ENCODE measurements at places on chromosomes 5 and 9.

DNA sequence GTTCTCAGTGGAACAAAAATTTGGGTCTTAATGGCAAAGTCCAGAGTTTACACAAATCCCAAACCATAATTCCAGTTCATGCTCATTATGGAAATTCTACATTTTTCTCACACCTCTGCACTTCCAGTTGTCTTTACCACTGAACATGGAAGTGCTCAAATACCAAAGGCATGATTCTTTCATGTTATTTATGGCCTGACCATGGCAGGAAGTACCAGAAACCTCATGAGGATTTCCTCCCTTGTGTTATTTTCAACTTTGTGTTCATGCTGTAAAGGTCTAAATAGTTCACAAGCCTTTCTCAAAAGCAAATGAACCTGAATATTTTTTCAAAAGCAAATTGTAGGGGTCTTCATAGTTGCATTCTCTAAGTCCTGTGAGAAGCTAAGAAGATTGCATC, 82.0 kb upstream of the ITGA1 start:
- DNase-seq = no peak

- DNase-seq = no peak
Observed at GRCh38 chr9:7186175-7186574, 428.4 kb downstream of the KDM4C start.

- no peak for DNase-seq
Observed at GRCh38 chr5:141330299-141331080, at the start of gene PCDHGA1. TSS of gene PCDHGA1 (plus strand) at chr5:141330514.

- no peak for DNase-seq
Observed at GRCh38 chr5:151318850-151319732, 15.5 kb upstream of the SLC36A3 start.

DNA sequence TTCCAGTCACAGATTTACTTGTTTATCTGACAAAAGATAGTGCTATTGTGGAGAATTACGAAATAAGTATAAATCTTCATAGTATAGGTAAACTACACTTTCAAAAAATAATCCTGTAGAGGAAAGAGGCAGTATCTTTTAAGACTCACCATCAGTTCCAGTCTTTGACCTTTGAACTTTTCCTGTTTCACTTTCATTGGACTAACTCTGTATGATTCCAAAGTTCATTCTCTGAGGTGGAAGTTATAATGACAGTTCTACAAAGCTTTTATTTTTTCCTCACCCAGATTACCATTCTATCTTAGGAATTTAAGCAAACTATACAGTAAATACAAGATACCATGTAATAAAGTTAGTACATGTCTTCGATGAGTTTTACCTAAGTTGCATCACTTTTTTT, 901.3 kb upstream of the SEMA6A start:
- no peak for DNase-seq

DNA sequence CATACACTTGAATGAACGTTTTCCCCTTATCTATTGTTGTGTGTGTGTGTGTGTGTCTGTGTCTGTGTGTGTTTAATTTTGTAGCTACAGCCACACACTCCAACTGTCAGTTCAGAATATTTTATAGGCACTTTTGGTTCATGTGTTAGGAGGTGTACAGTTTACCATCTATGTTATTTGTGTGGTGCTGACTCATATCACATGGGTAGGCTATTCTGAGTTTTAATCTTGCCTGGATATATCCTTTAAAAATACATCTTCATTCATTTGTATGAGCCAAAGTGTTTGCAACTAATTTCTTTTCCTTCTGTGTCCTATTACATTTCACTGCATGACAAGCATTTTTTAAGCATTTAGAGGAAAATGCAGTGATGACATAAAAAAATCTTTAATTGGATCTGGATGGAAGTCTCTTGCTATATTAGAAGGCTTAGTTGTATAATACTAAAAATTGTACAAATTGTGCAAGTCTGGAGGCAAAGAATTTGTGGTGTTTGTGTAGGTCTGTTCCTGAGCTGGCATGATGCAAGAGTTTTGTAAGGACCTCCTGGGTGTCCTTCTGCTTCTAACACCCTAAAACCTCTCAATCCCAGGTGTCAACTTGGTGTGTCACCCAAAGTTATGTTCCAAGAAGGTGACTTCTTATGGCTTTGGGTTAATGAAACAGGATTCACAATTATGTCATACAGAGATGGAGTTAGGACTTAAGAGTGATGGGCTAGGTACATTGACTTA, 52.4 kb upstream of the HMHB1 start:
- DNase-seq = no peak

- DNase-seq = no peak
Observed at GRCh38 chr5:96023518-96023917, 61.9 kb upstream of the ELL2 start.

DNA sequence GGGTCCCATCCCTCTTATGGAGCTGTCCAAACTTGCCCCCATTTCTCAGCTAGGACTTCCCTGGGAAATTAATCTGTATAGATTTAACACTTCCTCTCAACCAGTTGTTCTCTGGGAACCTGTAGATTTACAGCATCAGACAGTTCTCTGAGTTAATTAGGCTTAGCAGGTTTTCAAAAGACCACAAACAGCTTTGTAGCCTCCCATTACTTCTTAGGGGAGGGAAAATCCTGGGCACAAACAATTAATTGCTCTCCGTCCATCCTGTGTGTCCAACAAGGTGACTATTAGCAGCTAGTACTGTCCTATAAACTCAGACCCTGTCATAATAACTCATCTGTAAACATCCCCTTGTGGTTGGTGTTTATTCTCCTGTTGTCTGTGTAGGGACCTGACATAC, 197.9 kb downstream of the GOLPH3 start:
- DNase-seq = no peak

DNA sequence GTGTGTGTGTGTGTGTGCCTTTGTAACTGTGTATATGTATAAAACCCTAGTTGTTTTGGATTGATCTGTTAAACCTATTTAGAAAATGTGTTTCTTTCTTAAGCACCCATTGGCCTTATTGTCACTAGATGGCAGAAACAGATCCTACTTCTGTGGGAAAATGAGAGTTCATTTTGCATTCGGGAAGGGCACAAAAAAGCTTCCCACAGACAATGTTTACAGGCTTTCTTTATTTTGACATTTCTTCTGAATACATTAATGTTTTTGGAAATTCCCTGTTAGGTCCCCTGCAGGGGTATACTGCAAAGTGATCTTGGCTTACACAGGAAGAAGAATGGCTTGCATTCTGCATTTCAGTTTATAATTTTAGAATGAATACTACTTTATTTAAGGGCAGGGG, 481.8 kb upstream of the ARRDC3 start:
- no peak for DNase-seq

GRCh38 chr5:43063721-43064171, 23.6 kb upstream of the ANXA2R start:
- no peak for DNase-seq

- DNase-seq = no peak
Observed at GRCh38 chr5:72599519-72600370, 92.5 kb upstream of the ZNF366 start.

DNA sequence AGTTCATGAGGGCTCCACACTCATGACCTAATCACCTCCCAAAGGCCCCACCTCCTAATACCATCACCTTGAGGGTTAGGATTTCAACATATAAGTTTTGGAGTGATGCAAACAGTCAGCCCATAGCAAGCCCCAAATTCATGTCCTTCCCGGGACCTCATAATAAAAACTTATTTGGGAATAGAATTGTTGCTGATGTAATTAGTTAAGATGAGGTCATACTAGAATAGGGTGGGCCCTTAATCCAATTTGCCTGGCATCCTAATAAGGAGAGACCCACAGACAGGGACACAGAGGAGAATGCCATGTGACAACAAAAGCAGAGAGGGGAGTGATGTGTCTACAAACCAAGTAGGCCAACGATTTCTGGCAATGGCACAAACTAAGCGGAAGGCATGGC, 347.1 kb downstream of the ARHGEF28 start:
- DNase-seq = no peak

DNA sequence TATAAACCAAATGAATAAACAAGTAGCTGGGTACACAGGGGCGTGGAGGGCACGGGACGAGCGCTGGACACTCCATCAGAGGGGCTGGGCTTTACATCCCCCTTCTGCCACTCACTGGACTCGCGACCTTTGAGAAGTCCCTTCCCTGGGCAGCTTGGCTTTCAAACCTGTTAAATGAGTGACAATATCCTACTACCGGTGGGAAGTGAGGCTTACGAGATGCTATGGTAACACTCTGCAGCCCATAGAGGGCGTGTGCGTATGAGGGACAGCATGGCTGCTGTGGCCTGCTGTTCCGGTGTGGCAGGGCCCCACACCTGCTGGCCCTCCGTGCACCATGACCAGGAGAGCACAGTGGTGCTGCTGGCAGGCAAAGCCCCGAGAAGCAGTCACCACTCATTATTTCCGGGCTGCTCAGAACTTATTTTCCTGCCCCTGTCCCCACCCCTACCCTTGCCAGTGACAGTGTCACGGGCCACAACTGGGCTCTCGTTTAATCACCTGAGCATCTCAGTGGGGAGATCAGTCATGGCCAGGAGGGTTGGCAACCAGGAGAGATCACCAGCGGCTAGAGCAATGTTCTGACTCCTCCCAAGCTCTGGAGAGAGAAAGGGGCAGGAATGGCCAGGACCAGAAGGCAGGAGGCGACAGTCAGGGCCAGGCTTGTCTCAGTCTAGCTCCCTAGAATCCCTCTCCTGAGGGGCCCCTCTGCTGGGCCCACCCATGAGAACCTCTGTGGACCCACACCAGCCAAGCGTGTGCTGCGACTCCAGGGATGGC, 10.5 kb downstream of the CLTB start:
- DNase-seq = no peak

GRCh38 chr5:88734983-88735382, 148.0 kb downstream of the MEF2C start:
- no peak for DNase-seq

GRCh38 chr9:89596937-89597555, 7.8 kb upstream of the GADD45G start:
- no peak for DNase-seq

- no peak for DNase-seq
Observed at GRCh38 chr5:119792161-119792799, 162.9 kb downstream of the FAM170A start.

DNA sequence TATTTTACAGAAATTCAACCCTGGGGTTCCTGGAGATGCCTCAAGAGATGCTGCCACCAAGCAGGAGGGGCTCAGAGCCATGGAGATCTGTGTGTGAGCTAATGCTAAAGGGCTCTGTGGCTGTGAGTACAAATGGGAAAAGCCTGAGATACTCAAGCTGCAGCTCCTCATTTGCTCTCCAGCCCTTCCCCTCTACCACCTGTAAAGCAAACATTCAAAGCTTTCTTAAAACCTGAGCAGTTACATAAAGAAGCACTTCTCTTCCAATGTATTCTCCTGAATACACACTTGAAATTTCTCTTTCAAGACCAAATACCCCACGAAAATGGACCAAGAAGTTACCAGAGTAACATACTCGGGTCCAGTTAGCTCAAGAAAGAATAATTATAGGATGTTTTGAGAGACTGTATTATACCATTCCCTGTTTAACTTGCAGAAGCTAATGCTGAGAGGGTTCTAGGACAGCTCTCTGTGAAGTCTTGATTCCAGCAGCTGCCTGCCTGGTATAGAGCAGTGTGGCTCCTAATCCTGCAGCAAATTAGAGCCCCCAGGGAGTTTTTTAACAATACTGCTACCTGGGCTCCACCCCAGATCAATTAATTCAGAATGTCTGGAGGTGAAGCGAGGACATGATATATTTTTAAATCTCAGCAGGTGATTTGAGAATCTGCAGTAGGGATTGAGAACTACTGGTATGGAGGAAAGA, 21.1 kb downstream of the RGS7BP start:
- no peak for DNase-seq

GRCh38 chr5:100232736-100233135, 302.4 kb upstream of the FAM174A start:
- no peak for DNase-seq

GRCh38 chr5:139660923-139661814, 13.0 kb downstream of the CXXC5 start:
- no peak for DNase-seq

DNA sequence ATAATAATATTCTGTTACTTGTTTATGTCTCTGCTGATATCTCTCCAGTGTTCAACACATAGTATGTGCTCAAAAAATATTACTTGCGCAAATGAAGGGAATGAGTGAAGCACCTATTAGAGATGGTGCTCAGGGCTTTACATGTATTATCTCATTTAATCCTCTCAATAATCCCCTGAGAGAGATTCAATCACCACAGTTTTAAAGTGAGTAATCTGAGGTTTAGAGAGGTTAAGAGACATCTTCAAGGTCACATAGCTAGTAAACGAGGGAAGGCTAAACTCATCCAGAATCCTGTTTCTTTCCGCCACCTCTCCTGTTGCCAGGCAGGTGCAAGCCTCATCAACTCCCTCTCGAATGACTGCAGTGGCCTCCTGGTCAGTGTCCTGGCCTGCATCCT, 82.0 kb downstream of the UGCG start:
- no peak for DNase-seq

- no peak for DNase-seq
Observed at GRCh38 chr5:55438998-55439397, 95.8 kb downstream of the PLPP1 start.

- DNase-seq = no peak
Observed at GRCh38 chr5:139743804-139744203, 51.8 kb upstream of the PSD2 start.

DNA sequence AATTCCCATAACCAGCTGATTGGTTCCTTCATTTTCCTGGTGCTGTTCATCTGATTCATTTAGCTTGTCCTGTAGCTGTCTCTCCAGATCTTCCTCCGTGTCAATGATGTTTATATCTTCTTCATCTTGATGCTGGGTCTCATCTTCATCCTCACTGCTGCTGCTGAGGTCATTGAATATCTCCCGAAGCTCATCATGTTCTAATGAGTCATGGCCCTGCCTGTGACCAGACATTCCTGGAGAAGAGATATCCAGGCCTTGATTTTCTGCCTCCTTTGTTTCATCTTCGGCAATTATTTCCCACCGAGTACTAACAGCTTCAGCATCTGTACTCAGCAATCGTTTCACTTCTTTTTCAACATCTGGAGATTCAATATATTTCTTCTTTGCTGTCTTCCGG, 1.4 kb downstream of the TAF7 start:
- DNase-seq = no peak

GRCh38 chr9:37464006-37464405, 1.2 kb downstream of the ZBTB5 start:
- DNase-seq = no peak

- DNase-seq = no peak
Observed at GRCh38 chr9:108621991-108622855, 233.6 kb downstream of the ACTL7B start.

DNA sequence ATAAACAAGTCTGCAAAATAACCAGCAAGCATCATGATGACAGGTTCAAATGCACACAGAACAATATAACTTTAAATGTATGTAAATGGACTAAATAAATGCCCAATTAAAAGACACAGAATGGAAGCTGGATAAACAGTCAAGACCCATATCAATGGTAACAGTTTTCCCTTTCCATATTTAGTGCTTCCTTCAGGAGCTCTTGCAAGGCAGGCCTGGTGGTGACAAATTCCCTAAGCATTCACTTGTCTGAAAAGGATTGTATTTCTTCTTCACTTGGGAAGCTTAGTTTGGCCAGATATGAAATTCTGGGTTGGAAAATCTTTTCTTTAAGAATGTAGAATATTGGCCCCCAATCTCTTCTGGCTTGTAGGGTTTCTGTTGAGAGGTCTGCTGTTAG, 120.2 kb upstream of the RASA1 start:
- DNase-seq = no peak

Data from activated T-helper 1 cell treated with Interleukin-2 at 50 U/mL for 16 hours (primary cell).